ENCODE measurements at places on chromosomes 13 and 19.

- DNase-seq: no peak
Measured at GRCh38 chr13:90732049-90732448, 615.4 kb upstream of the MIR17HG start.

GRCh38 chr13:94318418-94318817, 161.1 kb downstream of the DCT start:
- DNase-seq: no peak

GRCh38 chr13:44017756-44018309, 138.1 kb downstream of the LACC1 start:
- no peak for DNase-seq

- no peak for DNase-seq
Measured at GRCh38 chr13:61477619-61478018, 62.0 kb upstream of the PCDH20 start.

GRCh38 chr13:62129000-62129551, 713.4 kb upstream of the PCDH20 start:
- no peak for DNase-seq

- DNase-seq: no peak
Measured at GRCh38 chr19:40177286-40178070, 13.7 kb upstream of the MAP3K10 start.

DNA sequence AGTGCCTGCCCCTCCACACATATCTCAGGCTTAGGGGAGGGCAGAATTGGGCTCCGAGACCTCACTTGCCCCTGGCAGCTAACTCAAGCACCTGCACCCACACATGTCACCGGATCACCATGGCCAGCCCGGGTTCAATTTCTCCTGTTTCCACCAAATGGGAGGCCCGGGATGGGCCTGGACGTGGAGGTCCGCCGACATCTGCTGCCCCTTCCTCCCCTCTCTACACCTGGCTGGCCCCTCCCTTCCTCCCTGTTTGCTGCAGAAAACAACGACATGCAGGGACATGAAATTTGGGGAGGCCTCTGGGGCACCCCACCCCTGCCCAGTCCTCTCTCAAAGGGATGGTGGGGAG, 1.3 kb downstream of the PRKD2 start:
- no peak for DNase-seq

DNA sequence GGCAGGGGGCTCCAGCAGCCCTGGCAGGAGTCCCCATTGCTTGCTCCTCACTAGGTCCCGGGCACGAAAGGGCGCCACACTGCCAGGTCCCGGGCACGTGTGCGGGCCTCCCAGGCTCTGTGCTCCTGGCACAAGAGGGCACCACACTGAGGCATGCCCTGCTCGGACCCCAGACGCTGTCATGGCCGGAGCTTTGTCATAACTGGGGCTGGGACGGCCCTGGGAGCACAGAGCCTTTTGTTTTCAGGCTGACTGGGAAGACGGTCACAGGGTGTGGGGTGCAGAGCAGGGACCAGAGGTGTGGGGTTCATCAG, 7.4 kb downstream of the BSG start:
- DNase-seq: no peak

DNA sequence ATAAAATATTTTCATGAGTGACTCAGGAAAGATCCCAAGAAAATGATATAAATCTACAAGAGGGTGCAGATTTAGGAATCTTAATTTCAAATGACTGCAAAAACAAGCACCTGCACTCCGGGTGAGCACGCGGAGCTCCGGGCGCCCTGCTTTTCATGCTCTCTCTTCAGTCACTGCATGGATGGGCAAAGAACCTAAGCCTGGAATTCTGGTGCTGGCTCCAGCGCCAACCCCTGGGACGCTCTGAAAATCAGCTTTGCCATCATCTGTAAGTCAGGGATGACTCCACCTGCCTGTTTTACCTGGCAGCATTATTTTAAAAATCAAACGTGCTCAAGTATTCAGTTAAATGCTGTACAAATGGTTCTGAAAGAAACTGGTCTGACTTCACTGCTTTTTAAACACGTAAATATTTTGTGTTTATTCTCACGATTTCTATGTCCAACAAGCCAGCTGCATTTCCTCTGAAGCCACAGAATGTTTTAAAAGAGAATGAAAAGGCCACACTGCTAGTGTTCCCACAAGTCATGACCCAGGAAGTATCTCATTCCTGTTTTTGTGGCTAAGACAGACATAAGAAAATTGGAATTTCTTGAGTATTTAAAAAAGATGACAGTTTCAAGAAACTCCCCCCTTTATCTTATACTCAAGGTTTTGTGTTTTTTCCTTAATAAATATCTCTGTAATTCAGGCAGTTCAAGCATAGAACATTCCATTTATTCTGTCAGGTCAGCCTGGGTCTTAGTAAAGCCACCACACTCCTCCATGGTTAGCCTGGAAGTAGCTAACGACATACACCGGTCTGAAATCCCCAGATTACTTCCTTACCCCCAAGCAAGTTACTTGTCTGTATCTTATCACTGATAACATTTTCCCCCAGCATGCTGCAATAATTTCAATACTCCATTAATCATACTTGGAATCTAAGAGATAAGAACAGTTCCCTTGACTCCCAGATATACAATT, 81.1 kb downstream of the COL4A1 start:
- DNase-seq: no peak

DNA sequence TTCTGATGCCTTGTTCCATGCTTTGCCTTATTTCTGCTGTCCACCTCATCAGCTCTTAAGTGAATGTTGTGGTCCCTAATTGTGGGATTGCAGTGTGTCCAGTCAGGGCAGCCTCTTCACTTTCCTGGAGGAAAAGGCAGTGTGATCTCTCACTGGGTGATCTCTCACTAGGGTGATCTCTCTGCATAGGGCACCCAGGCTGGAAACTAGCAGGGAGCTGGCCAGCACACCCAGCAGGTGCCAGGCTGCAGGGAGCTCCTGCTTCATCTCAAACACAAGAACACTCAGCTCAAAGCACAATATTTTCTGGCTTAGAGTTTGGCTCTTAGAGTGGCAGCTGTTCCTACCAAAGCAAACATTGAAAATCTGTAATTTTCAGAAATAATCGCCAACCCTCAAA, 36.5 kb upstream of the TSHZ3 start:
- DNase-seq: no peak

- no peak for DNase-seq
Measured at GRCh38 chr19:6679139-6679538, 9.2 kb upstream of the TNFSF14 start.

- DNase-seq: no peak
Measured at GRCh38 chr19:41114132-41114531, at the start of gene CYP2F1. Gene CYP2F1 (plus strand): TSS chr19:41114432. CDS start chr19:41116189, 1,757 bp downstream.

GRCh38 chr19:10718205-10719196, 622 bp downstream of the DNM2 start:
- DNase-seq: no peak

DNA sequence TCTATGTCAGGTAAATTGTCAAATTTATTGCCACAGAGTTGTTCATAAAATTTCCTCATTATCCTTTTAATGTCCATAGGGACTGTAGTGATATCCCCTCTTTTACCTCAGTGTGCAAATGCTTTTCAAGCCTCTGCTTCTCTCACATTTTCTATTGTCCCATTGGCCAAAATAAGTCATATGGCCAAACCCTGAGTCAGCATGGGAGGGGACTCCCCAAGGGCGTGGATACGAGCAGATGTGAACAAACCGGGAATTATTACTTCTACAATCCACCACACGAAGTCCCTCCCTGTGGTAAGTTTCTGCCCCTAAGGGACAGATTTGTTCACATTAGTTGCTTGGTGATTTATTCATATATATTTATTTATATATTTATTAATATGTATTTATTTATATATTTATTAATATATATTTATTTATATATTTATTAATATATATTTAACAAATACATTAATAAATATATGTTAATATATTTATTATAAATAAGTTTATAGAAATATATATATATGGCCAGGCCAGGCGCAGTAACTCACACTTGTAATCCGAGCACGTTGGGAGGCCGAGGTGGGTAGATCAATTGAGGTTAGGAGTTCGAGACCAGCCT, 20.1 kb upstream of the CAMSAP3 start:
- no peak for DNase-seq

DNA sequence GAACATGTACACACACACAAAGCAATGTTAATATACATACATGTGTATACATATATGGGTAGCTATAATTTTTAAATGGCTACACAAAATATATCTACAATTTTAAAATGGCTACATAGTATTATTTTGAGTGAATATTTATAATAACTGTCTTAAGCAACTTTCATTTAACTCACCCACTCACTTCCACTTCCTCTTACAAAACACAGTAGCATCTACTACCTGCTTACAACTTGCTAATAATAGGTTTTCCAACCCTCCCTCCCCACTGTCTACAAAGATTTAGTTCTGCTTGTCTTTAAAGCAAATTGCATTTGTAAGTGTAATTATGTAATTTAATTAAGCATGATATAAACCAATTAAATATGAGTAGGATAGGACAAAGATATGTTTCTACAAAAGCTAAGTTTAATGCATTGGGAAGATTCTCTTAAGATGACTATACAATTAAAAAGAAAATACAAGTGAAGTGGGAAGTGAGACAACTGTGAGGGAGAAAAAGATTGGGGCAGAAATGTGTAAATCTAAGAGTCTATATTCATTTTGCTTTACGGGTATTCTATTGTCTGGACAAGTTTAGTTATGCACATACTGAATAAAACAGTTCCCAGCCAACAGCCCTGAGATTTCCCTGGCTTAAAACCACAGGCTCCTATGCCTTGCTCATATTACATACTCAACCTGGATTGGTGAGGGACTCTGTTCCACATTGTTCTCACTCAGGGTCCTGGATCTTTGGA, 583.1 kb downstream of the EFNB2 start:
- no peak for DNase-seq

GRCh38 chr19:14655726-14656125, 18.9 kb downstream of the ADGRE3 start:
- no peak for DNase-seq

DNA sequence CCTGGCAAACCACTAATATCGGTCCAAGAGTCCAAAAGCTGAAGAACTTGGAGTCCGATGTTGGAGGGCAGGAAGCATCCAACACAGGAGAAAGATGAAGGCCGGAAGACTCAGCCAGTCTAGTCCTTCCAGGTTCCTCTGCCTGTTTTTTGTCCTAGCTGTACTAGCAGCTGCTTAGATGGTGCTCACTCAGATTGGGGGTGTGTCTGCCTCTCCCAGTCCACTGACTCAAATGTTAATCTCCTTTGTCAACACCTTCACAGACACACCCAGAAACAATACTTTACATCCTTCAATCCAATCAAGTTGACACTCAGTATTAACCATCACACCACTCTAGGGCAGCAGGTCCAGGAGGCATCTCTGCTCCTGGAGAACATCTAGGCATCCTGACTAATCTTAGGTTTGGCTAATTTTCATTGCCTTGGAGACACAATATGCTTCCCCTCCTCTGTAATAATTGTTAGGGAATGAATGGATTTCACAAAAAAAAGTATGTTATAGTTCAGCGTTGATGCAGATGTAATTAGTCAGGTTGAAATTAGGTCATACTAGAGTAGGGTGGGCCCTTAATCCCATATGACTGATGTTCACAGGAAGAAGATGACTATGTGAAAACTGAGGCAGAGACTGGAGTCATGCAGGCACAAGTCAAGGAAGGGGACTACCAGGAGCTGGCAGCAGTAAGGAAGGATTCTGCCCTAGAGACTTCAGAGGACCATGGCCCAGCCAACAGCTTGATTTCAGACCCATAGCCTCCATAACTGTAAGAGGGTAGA, 183.4 kb downstream of the RBM26 start:
- DNase-seq: no peak

GRCh38 chr13:23644527-23645138, 74.4 kb downstream of the TNFRSF19 start:
- DNase-seq: no peak

GRCh38 chr19:15669440-15669839, 3.4 kb upstream of the CYP4F12 start:
- DNase-seq: no peak

DNA sequence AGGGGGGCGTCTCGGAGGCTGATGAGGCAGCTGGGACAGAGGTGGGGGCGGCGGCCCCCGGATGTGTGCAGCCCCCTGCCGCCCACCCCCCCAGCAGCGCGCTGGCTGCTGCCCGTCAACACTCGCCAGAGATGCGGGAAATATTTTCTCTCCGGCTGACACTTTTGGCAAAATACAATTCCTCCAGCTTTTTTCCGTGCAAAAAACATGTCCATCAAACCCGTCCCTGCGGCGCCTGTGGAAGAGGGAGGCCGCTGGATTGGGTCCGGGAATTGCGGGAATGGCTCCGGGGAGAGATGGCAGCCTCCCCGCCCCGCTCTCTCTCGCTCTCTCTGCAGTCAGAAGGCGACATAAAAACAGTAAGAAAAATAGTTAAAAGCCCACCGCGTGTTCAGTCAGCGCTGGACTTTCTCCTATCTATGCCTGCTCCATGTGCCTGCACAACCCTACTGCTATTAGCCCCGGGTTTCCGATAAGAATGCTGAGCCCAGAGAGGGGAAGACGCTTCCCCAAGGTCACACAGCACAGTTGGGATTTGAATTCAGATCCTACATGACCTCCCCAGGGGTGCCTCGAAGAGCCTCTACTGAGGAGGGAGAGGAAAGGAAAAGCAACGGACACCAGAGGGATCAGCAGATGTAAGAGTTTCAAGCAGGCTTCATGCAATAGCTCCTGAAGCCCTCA, 23.2 kb downstream of the ZNRF4 start:
- DNase-seq: no peak

GRCh38 chr13:95145587-95145986, 155.7 kb downstream of the ABCC4 start:
- DNase-seq: no peak

DNA sequence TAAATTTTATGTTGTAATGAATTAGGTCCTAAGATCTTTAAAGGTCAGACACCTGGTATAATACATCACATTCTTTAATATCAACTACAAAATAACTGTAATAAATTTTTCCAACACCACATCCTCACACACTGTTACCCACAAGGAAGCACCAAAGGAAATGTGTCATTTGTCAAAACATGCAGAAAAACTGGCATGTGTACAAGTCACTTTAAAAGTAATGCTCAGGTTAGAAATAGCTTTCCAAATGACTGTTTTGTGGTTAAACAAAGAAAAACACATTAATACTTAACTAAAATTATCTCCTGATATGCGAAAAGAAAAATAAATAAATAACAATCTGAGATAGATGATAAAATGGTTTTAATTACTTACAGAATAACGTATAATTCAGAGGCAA, 74.7 kb downstream of the MZT1 start:
- DNase-seq: no peak

GRCh38 chr13:84192125-84192524, 309.9 kb upstream of the SLITRK1 start:
- no peak for DNase-seq

All from stimulated activated CD8-positive, alpha-beta memory T cell treated with anti-CD3 and anti-CD28 coated beads, Interleukin-4, amount 100 ng/mL, for 1 hour (primary cell).